DMS 273 treated with DMSO at 0.1 percent for 48 hours (cell line): ENCODE measurements at places on chromosomes 5 and 9.

- no peak for DNase-seq
These were observed 92.8 kb upstream of the EPB41L4A start for GRCh38 chr5:112511920-112512319.

DNA sequence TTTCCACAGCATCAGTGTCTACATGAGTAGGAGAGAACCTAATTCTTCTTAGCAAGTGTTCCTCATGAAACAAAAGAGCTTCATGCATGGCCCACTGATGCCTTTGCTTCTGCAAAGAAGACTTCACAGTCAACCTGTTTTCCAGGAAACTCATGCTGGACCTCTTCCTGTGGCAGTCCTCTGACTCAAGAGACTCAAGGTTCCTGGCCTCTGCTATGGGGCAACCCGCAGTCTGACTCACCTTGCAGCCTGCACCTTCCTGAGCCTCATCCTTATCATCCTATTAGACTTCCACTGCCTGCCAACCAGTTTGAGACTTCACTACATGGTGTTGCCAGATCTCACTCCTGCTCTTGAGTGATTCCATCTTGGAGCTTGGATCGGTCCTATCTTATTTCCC lies 17.6 kb upstream of the AGGF1 start:
- DNase-seq = no peak

GRCh38 chr9:113952676-113953075 lies 76.6 kb downstream of the ZNF618 start:
- no peak for DNase-seq

DNA sequence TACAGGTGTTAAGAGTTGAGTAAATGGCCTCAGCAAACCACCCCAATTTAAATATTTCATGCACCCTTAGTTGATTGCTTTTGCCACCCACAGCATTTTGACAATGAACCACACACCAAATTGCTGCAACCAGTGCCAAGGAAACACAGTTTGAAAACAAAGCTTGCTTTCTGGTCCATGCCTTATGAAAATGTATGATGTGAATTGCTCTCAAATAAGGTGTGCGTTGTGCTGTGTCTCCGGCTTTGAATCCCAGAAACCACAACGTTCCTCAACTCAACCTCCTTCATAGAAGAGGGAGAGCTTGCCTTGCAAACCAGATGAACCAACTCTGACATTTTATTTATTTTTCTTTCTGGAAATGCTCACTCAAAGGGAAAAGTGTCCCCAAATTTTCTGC lies 762.7 kb downstream of the TLE1 start:
- DNase-seq = no peak

GRCh38 chr9:106503759-106504158 lies 359.2 kb upstream of the ZNF462 start:
- DNase-seq = no peak

DNA sequence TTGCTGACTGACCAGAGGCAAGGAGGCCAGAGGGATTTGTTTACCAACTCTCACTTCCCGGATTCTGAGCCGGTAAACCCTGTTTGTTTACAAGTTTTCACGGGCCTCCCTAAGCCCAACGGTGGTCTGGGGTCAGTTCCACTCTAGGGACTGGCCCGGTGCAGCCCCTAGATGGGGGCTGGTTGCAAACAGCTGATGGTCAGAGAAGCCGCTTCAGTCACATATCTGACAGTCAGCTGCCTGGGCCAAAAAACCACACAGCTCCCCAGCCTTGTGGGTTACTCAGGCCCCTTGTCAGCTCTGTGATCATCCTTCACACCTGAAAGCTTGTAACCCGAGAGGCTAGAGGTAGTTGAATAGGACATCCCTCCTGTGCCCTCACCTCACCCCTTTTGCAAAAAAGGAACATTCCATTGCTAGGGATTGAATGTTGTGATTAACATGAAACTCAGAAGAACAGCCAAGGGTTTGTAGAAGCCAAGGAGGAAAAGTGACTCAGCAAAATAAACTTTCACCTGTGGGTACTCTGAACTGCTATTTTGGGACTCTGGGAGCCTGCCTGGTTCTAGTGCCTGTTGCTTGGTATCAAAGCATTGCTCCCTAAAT lies 40.4 kb downstream of the SAR1B start:
- DNase-seq = no peak

DNA sequence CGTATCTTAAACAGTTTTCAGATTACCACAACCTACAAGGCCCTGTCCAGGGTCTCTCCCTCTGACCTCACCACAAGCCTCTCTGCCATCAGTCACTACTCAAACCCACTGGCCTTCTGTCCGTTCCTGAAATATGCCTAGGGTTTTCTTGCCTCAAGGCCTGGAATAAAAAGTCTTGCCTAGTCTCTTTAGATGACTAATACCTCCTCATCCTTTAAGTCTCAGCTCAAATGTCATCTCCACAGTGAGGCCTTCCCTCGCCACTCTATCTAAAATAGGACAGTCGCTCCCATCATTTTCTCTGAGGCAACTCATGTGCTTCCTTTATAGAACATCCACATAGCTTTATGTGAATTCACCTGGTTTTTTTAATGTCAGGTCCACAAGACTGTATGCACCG lies 5.2 kb downstream of the DENND1A start:
- DNase-seq = no peak

DNA sequence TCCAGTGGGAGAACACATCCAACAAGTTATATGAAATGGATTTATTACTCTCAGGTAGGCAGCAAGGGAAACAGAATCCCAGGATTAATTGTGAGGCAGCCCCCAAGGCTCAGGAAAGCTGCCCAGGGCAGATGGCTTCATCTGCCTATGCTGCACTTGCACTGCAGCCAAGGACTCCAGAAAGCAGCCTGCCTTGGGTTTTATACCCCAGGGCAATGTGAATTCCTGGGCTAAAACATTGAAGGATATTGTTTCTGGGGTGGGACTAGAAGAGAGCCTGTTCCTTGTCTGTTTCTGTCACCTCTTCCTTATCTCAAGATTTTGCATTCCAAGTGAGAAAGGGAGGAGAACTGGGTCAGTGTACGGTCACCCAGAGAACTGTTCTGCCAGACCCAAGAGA lies 8.8 kb upstream of the CCL27 start:
- DNase-seq = no peak

- DNase-seq = no peak
These were observed 35.2 kb downstream of the SETX start for GRCh38 chr9:132319421-132320110.

DNA sequence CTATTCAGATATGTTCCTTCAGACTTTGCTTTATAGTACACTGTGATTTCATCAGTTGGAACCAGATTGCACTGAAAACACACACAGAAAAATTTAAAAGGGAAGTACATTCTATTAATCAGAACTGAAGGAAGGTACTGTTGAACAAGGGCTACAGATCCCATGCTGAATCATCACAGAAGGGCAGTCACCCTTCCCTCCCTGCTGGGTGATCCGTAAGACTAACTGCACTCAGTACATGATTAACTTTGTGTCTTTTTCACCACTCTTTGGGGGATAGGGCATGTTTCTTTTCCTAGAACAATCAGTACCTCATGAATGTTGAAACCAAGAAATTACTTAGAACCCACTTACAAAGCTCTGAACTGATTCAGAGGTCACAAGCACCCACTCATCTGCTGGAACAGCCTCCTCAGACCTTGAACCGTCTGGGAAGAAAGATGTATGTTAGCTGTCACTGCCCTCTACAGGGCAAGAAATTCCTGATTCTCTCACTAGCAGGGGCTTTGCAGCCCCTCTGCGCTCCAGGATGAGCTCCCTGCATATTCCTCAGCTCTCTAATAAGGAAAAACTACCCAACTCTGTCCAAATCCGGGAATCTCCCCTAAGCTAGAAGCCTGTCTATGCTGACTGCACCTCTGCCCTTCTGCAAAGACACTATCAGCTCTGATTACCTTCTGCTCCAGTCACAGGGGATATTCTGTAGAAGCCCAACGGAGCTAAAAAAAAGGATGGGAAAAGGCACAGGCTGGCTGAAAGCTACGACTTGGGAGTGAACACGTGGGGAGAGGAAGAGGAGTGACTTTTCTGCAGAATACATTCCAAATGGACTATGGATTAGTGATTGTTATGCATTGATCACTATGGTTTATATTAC lies 51.0 kb downstream of the IARS1 start:
- DNase-seq = no peak

DNA sequence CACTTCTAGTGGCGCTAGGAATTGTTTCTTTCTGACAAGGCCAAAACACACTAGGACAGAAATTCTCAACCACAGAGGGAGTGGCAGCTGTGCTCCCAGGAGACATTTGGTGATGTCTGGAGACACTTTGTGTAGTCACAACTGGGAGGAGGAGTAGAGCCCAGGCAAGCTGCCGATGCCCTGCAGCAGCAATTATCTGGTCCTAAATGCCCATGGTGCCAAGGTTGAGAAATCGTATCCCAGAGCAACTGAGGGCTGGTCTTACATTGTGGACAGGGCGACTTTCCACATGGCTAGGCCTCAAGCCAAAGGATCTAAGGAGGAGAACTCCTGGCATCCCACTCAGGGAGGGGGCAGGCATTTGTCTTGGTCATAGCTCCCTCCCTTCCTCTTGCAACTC lies 259.9 kb downstream of the GADD45G start:
- DNase-seq = no peak

- DNase-seq = no peak
These were observed 112.5 kb upstream of the LARP1 start for GRCh38 chr5:154642499-154643245.

GRCh38 chr5:143182901-143183820 lies 220.3 kb downstream of the NR3C1 start:
- no peak for DNase-seq

DNA sequence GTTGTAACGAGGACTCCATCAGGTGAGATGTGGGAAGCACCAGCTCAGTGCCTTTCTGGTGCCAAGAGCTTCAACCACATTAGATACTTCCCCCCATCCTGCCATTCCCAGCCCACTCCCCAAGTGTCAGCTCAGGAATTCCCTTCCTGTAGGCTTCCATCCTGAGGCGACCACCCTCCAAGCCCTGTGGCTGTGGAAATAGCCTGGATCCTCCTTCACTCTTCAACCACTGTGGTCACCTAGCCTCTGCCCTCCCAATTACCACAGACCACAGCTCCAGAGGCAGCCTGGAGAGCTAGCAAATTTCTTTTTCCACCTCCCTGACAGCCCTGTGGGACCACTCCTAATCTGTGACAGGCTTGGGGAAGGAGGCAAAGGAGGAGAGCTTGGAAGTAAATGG lies 219.8 kb upstream of the MAP3K1 start:
- no peak for DNase-seq

DNA sequence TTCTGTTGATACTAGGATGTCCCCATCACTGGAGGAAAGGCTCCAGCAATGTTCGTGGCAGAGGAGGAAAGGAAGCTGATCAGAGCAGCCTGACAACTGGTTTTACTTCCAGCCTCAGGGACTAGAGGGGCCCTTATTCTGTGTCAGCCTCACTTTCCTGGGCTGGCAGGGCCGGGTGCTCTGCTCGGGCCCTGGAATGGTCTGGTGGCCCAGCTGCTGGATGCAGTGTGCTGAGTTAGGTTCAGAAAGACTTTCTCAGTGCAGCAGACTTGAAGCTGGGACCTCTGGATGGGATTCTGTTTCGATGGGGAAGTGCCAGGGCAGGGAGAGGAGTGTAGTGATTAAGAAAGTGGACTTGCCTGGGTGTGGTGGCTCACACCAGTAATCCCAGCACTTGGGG lies 81.0 kb downstream of the MACROH2A1 start:
- no peak for DNase-seq
